ENCODE measurements at places on chromosomes 13 and 19.

DNA sequence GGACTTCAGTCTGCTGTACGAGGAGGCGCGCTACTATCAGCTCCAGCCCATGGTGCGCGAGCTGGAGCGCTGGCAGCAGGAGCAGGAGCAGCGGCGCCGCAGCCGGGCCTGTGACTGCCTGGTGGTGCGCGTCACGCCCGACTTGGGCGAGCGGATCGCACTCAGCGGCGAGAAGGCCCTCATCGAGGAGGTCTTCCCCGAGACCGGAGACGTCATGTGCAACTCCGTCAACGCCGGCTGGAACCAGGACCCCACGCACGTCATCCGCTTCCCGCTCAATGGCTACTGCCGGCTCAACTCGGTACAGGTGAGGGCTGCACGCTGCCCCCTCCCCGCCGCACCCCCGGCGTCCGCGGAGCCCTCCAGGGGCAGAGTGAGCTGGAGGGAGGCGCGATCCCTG lies 14.6 kb downstream of the KCTD15 start:
- no peak for DNase-seq

GRCh38 chr13:30654430-30654829 lies 36.7 kb downstream of the USPL1 start:
- DNase-seq, result peak; percentile 15

- DNase-seq, result no peak
Observed at GRCh38 chr19:33398361-33399060, 25.0 kb downstream of the CEBPG start.

- DNase-seq, result no peak
Observed at GRCh38 chr13:51524829-51525566, 59.3 kb upstream of the WDFY2 start.

DNA sequence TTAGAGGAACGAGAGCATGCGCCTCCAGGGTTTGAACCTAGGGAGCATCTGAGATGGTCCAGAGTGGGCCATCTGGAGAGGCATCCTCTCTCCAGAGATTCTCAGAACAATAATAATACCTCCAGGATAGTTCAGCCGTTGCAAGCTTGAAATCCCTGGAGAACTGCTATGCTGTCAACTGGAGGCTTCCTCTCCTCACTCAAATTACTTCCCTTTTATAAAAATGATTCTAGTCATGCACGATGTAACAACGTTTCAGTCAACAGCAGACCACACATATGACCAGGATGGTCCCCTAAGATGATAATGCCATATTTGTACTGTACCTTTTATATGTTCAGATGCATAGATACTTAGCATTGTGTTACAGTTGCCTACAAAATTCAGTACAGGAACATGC lies 108.7 kb downstream of the SHISA2 start:
- no peak for DNase-seq
